Thymus (tissue), 14 donors: ENCODE measurements at places on chromosomes 6 and 20.

DNA sequence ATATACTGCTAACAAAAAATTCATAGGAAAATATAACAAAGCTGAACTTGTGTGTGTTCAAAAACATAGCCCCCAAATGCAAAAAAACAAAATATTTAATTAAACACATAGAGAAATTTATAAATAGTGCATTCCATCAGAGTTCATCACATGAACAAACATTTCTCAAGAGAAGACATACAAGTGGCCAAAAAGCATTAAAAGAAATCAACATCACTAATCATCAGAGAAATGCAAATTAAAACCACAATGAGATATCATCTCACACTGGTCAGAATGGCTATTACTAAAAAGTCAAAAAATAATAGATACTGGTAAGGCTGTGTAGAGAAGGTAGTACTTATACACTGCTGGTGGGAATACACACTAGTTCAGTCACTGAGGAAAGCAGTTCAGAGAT, 39.6 kb upstream of the ADGRG6 start:
- no peak for DNase-seq

DNA sequence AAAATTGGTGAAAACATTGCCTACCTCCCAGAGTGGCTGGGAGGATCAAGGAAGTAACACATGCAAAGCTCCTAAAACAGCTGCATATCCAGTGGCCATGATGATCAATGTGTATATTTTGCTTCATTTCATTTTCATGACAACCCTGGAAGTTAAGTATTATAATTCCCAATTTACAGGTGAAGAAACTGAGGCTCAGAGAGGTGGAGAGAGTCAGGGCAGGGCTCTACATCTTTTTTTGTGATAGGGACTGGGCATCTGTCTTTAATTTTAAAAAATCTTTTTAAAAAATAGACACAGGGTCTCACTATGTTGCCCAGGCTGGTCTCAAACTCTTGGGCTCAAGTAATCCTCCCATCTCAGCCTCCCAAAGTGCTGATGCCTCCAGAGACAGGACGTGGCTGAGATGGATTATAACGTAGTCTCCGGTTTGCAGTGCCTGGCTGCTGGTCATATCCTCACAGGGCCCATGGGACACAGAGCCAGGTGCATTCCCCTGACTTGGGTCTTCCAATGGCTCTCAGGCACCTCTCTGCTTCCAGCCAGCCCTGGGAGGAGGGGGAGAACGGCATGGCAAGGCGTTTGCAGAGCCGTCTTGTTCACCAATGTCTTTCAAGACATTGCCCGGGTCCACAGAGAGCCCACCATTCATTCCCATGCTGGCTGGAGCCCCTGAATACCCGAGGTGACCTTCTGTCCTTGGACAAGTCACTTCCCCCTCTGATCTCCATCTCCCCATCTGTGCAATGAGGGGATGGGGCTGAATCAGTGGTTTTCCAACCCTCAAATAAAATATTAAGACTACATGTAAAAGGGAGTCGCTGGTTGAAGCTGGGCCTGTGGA, 38.3 kb downstream of the HNF4A start:
- no peak for DNase-seq

- no peak for DNase-seq
Observed at GRCh38 chr6:64224819-64225218, 589.2 kb downstream of the PHF3 start.

DNA sequence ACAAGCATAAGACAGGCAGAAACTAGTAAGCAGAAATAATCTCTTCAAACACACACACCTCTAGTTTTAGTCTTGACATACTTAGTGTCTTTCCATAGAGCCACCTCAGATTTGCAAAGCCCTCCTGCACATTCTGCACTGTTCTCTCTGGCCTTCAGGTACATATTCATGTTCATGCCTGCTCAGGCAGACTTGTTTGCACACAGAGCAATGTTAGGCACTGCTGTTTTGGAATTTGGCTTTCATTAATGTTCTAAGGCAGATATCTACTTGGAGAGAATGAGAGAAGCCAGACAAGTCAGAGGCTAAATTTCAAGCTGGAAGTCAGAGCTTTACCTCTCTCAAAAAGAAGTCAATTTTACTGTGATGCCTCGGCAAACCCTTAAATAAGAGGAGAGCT, 21.3 kb upstream of the DST start:
- no peak for DNase-seq

GRCh38 chr6:22471132-22471690, 98.2 kb upstream of the HDGFL1 start:
- DNase-seq = no peak

- no peak for DNase-seq
Observed at GRCh38 chr6:14241255-14242070, 123.9 kb downstream of the CD83 start.

DNA sequence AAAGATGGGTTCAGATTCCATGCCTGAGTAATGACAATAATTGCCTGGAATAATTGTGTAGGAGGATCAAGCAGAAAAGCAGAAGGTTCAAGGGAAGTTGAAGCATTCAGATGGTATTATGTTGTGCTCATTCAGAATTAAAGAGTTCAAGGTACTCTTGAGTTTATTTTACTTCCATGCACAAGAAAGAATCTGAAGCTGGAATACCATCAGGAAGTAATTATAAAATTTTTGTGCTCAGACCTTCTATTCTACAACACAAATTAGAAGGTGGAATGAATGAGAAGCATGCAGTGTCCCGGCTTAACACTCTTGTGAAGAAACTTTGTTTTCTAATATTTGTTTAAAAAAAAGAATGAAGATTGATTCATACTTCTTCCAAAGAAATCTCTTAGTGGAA, 139.4 kb upstream of the ENPP5 start:
- no peak for DNase-seq
